Fibroblast of lung (primary cell): ENCODE measurements at places on chromosomes 1 and 21. TPM values are rescaled to one million over a fixed set of nuclear protein-coding genes. Genes with fewer than 3 reads are reported as not detected.

The MCOLN2 gene
- polyA plus RNA-seq: 0.44 and 0.71 TPM in 2 replicates

The AGT gene
- polyA plus RNA-seq: 0.38 and 3.7 TPM in 2 replicates

The FCAMR gene
- polyA plus RNA-seq: not detected in 2 replicates

The OLIG2 gene
- polyA plus RNA-seq: not detected in 2 replicates

The PRKAA2 gene
- 2.9 and 3.1 TPM in 2 replicates for polyA plus RNA-seq

The CFHR5 gene
- not detected in 2 replicates for polyA plus RNA-seq

The NCMAP gene
- polyA plus RNA-seq: not detected in 2 replicates
